ENCODE measurements at places on chromosomes 11 and 22. TPM values are rescaled to one million over a fixed set of nuclear protein-coding genes. Genes with fewer than 3 reads are reported as not detected.

Gene BARX2
- total RNA-seq = not detected

Gene OR8D4
- not detected for total RNA-seq

Gene ARHGAP20
- total RNA-seq = 0.17 TPM

Gene RBMXL2
- total RNA-seq = not detected

Gene LMNTD2
- 0.08 TPM for total RNA-seq

Gene TMEM258
- 184 TPM for total RNA-seq

Gene UQCR10
- total RNA-seq = 163 TPM

Gene CD6
- not detected for total RNA-seq

Gene OR10D3
- total RNA-seq = not detected

Gene ART5
- total RNA-seq = not detected

Gene CHRM1
- total RNA-seq = not detected

Gene SCO2
- total RNA-seq = 6.4 TPM

Gene NRGN
- total RNA-seq = 9.1 TPM

Gene ZNF70
- total RNA-seq = 4.4 TPM

Data from HT1080 (cell line).